AG20443 (cell line): ENCODE measurements at places on chromosomes 3 and 15.

- peak; percentile 54 for DNase-seq
Observed at GRCh38 chr3:124995460-124995994, 60.3 kb downstream of the HEG1 start.

GRCh38 chr3:73719861-73720260, 95.1 kb upstream of the PDZRN3 start:
- peak; percentile 16 for DNase-seq

- no peak for DNase-seq
Observed at GRCh38 chr15:82136120-82136519, 90.3 kb upstream of the MEX3B start.

DNA sequence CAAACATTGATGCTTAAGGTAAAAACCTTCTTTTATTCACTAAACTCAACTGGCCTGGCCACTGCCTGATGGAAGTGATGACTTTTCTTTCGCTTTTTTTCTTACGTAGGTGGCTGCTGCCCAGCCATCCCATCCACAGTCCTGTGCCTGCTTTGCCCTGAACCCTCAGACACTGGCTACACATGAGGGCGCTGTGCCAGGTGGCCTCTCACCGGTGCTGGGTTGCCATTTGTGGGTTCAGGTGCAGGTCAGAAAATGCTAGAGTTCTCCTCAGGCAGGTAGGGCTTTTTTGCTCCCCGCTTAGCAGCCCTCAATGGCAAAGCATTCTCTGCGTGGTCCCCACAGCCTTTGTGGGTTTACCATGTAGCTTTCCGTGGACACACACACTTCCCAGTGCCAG, 88.3 kb upstream of the PRR23E start:
- no peak for DNase-seq

GRCh38 chr15:88375234-88375927, 91.8 kb downstream of the MRPL46 start:
- peak; percentile 83 for DNase-seq

- DNase-seq: no peak
Observed at GRCh38 chr3:66496746-66497145, 4.1 kb downstream of the LRIG1 start.

DNA sequence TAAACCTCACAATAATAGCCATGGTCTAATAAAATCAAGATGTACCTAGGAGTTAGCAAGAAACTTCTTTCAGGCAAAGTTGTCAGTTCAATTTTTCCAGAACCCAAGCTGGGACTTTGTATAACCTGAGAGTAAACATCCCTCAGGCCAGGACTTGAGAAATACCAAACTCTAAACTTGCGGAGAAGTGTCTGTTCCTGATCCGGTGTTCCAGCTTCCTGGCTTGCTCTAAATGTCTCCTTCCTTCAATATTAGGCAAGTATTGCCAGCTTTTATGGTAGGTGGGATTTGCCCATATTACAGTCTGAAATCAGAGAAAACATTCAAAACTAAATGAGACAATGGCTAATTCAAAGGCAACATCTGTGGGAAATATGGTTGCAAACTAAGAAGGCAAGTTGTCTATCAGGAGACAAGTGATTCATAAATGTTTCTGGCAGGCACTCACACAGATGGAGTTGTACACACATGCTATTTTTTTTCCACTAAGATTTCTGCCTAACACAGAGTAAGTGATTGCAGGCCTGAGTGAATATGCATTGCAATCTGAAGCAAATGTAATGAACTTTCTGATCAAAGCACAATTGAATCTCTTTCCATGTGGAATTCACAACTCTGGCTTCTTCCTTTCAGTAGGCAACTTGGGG, 88.3 kb upstream of the COL8A1 start:
- peak; percentile 44 for DNase-seq

DNA sequence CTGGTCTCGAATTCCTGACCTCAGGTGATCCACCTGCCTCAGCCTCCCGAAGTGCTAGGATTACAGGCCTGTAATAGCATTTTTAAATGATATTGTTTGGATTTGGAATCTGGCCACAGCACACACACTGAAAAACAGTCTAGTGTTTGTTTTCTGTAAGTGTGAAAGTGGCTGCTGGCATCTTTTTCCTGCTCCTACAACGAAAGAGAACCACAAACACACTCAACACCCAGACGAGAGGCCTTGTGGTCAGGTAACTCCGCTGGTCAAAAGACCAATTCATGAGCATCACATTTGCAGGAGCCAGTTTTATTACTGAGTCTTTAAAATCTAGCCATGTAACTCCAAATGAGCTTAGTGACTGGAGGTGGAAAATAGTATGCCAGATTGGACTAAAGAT, 50.2 kb downstream of the IMPG2 start:
- no peak for DNase-seq
